Parietal lobe (tissue), 2 donors: ENCODE measurements at places on chromosomes 4 and X. TPM values are rescaled to one million over a fixed set of nuclear protein-coding genes. Genes with fewer than 3 reads are reported as not detected.

The ZNF711 gene
- total RNA-seq = 148 TPM

The IGBP1 gene
- total RNA-seq = 81.4 TPM

The TBC1D8B gene
- total RNA-seq = 1.3 TPM

The CEP44 gene
- 33.8 TPM for total RNA-seq

The SLC9A7 gene
- 31.0 TPM for total RNA-seq

The ERCC6L gene
- 0.94 TPM for total RNA-seq

The VCX2 gene
- not detected for total RNA-seq

The CCDC160 gene
- total RNA-seq = 0.31 TPM

The APLN gene
- total RNA-seq = 3.1 TPM

The DIPK2B gene
- total RNA-seq = 2.2 TPM

The PARM1 gene
- 7.5 TPM for total RNA-seq

The PNMA6E gene
- total RNA-seq = not detected

The TMPRSS11D gene
- not detected for total RNA-seq

The DSPP gene
- under 0.01 TPM for total RNA-seq

The UBA1 gene
- total RNA-seq = 147 TPM

The ASMT gene
- total RNA-seq = not detected

The NCAPG gene
- total RNA-seq = 13.8 TPM

The NBDY gene
- 10.6 TPM for total RNA-seq

The CCKAR gene
- 0.31 TPM for total RNA-seq

The ZCCHC18 gene
- 18.2 TPM for total RNA-seq

The IL21 gene
- not detected for total RNA-seq

The LNX1 gene
- total RNA-seq = 54.1 TPM

The SOX3 gene
- total RNA-seq = 4.7 TPM

The NOCT gene
- total RNA-seq = 22.2 TPM

The RNF212 gene
- 4.4 TPM for total RNA-seq

The TMEM144 gene
- 4.4 TPM for total RNA-seq

The MTNR1A gene
- total RNA-seq = 0.63 TPM

The USP11 gene
- total RNA-seq = 213 TPM

The MAGED4B gene
- 81.7 TPM for total RNA-seq

The CXorf65 gene
- total RNA-seq = not detected

The CT83 gene
- not detected for total RNA-seq

The RRH gene
- 0.31 TPM for total RNA-seq

The UBQLN2 gene
- 34.7 TPM for total RNA-seq

The GAGE2A gene
- not detected for total RNA-seq

The CT55 gene
- total RNA-seq = 0.31 TPM

The ERAS gene
- not detected for total RNA-seq

The SHROOM4 gene
- total RNA-seq = 3.8 TPM

The MAGEB2 gene
- total RNA-seq = not detected

The CTAG1B gene
- not detected for total RNA-seq

The MAGEA2B gene
- not detected for total RNA-seq

The SLAIN2 gene
- 163 TPM for total RNA-seq

The MAGIX gene
- total RNA-seq = 2.8 TPM

The FGFR3 gene
- 13.8 TPM for total RNA-seq

The GATB gene
- total RNA-seq = 20.3 TPM

The TRIM2 gene
- 900 TPM for total RNA-seq

The UGT2B10 gene
- not detected for total RNA-seq

The HSFX2 gene
- 1.9 TPM for total RNA-seq

The SPANXB1 gene
- not detected for total RNA-seq

The IL1RAPL2 gene
- 12.8 TPM for total RNA-seq
